ENCODE measurements at places on chromosomes 1 and 21.

DNA sequence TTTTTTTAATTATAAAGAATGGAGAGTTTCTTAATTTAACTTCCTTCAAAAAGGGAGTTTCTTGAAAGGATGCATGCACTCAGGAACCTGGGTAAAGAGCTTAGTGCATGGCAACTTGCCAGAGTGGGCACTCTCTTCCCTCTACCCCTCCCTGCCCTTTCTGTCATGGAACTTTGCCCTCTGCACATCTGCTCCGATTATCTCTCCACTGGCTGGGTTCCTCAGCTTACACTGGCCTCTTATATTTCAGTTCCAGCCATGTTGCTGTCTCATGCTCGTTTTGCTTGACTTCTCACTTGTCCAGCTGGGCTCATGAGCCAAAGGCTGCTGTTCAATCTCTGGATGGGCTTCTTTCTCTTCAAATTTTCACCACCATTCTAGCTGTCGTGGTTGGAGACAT lies 87.0 kb downstream of the NCAM2 start:
- no peak for DNase-seq

DNA sequence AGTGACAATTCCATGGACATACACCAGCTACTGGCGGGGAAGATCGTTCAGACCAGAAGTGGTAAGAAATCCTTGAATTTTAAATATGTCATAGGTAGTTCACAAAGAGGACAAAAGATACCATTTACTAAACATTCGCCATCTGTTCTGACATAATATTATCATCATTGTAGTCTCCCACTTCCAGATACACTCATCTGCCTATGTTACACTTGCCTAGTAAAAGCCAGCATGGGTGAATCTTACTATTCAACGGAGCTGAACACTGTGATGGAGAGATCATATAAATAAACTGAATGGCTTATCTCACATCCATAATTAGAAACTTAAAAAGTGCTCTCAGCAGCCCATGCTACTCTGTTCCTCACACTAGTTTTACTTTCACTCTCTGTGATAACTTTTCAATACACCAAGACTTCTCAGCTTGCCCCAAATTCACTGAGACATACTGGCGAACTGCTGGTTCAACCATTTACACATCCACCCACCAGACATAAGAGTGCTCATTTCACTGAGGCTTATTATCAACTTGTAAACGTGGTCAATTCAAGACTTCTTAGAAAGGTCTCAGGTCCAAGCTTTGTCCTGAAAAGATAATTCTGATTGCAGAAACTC lies 463 bp upstream of the PRRC2C start:
- DNase-seq = no peak

GRCh38 chr1:29239142-29239541 lies 2.8 kb downstream of the PTPRU start:
- DNase-seq = no peak

- no peak for DNase-seq
Observed at GRCh38 chr21:42698733-42699132, 45.3 kb downstream of the PDE9A start.

DNA sequence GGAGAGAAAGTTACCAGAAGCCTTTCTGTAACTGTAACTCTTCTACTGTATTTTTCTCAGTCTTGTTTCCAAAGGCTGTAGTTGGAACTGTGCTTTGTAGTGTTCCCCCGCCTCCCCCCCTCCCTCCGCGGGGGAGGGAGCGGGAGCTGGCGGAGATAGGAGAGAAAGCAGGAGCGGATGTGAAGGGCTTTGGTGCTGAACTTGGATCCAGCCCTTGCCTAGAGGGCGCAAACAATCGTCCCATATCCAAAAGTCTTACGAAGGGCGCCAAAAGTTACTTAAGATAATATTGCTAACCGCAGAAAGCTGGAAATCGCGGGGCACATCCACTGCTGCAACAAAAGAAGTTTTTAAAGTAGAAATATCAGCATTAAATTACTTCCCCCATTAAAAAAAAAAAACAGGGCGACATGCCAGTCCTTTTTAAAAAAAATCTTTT lies 2.4 kb upstream of the NFIA start:
- DNase-seq = peak; percentile 87

GRCh38 chr1:8477166-8477982 lies 159.5 kb downstream of the SLC45A1 start:
- DNase-seq = no peak

GRCh38 chr1:40310983-40311642 lies 6.0 kb downstream of the COL9A2 start:
- no peak for DNase-seq

DNA sequence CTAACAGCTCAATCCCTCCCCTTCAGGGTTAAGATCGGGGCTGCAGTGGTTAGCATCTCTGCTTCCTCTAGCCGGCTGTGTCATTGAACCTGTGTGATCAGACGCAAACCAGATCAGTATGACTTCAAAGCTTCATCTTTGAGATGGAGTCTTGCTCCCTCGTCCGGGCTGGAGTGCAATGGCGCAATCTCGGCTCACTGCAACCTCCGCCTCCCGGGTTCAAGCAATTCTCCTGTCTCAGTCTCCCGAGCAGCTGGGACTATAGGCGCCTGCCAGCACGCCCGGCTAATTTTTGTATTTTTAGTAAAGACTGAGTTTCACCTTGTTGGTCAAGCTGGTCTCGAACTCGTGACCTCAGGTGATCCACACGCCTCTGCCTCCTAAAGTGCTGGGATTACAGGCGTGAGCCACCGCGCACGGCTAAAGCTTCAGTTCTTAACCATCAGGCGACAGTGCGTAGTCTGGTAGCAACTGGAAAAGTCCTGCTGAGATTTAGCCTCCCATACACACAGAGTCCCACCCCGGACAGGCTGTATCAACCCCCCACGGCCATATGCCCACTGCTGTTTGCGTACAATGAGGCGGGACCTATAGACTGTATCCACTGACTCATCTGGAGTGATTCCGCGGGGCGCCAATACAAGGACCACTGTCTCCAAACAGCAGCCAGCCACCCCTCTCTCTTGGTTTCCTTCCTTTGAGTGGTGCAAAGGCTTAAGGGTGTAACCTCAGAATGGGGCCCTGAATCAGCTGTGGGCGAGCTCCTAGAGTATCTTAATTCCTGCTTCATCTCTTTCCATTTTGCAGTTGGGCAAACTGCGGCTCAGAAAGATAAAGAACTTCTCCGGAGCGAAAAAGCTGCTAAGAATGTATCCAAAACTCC lies 23.3 kb downstream of the CELA3A start:
- no peak for DNase-seq

DNA sequence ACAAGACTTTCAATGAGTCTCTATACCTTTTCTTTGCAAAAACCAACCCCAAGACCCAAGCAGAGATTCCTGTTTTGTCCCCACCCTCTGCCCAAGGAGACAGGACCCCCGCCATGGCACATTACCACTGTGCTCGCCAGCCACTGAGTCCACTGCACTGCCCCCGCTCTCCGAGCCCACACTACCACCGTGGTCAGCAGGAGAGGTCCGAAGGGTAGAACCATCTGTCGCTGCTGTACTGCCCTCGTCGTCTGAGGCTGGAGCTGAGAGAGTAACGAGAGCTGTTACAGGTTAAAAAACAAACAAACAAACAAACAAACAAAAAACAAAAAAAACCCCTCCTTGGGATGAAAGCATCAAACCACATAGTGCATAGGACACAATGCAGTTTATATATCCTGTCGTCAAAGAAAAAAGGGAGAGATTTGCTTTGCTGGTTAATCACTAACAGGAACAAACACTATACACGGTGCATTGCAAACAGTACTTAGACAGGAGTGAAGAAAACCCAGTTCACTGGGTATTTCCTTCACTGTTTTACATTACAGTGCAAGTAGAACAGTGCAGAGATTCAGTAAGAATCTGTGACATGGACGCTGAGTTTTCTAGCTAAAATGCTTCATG lies 71.0 kb downstream of the UBR4 start:
- no peak for DNase-seq

GRCh38 chr21:21200939-21201615 lies 202.9 kb downstream of the NCAM2 start:
- no peak for DNase-seq

GRCh38 chr1:41240781-41241353 lies 1.2 kb downstream of the SCMH1 start:
- DNase-seq = peak; percentile 36

- no peak for DNase-seq
Observed at GRCh38 chr1:19878637-19878985, 3.6 kb upstream of the OTUD3 start.

- DNase-seq = no peak
Observed at GRCh38 chr1:96525657-96526557, 195.7 kb upstream of the PTBP2 start.

DNA sequence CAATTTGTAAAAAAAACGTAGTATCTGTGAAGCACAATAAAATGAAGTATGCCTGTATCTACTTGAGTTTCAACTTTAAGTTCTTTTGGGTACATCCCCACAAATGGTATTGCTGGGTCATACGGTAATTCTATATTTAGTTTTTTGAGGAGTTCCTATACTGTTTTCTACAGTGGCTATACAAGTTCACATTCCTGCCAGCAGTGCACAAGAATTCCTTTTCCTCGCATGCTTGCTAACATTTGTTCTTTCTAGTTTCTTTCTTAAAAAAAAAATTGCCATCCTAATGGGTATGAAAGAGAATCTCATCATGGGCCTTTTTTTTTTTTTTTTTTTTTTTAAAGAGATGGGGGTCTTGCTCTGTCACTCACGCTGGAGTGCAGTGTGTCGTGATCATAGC lies 41.9 kb downstream of the UCK2 start:
- DNase-seq = no peak

DNA sequence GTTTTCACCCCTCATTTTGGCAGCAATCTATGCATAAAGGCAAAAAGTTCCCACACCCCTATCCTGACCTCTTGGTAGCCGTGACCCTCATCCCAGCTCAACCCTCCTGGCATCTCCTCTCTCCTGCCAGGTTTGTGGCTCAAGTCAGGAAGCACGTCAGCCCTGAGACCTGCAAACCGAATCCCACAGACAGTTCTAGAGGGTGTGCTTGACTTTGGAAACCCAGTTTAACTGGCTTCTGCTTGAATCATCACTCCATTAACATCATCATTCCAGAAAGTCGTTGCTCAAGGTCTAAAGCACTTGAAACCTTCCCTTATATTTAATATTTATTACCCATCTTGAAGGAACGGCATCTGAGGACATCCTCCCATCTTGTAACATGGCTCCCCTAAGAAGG lies 133.4 kb upstream of the ERG start:
- DNase-seq = no peak

GRCh38 chr1:219580009-219580676 lies 32.8 kb downstream of the ZC3H11B start:
- no peak for DNase-seq

- DNase-seq = no peak
Observed at GRCh38 chr1:17120962-17121837, 1.9 kb upstream of the PADI2 start.

DNA sequence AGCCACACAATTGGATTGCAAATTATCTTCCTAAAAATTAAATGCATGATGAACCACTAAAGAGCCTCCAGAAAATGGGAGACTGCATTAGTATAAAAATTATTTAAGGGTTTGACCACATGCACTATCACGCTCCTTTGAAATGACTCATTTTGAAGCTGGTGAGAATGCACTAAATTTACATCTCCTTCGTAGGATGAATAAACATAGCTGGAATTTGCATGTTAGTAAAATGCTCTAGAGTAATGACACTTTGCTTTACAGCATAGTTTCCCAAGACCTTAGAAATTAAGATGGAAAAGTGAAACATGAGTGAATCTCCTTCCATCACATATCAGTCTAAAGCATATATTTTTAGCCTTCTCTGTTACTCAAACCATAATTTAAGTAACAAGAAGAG lies 2.4 kb downstream of the PLPPR4 start:
- no peak for DNase-seq

GRCh38 chr1:97918961-97919360 lies 1.9 kb downstream of the DPYD start:
- no peak for DNase-seq

DNA sequence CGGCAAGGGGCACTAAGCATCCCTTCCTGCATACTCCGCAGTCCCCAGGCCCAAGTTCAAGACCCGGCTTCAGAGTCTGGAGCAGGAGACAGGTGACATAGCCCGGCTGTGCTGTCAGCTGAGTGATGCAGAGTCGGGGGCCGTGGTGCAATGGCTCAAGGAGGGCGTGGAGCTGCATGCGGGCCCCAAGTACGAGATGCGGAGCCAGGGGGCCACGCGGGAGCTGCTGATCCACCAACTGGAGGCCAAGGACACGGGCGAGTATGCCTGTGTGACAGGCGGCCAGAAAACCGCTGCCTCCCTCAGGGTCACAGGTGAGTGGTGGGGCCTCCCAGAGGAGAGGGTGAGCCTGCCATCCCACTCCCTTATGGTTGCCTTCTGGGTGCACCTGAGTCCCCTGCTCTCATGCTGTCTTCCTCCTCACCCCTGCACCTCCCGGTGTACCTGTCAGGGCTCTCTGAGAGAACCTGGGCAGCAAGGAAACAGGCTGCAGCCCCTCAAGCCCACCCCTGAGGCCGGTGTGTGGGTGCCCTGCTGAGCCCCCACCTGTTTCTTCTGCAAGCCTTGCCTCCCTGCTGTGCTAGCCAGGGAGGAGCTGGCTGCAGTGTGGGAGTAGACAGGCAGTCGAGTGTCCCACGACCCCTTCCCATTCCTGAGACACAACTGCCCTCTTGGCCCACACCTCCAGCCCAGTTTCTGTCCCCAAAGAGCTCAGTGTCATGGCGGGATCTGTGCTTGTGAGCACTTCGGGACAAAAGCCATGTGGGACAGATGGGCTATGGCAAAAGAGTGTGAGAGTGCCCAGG lies 99.2 kb downstream of the TRIM11 start:
- no peak for DNase-seq

- DNase-seq = peak; percentile 31
Observed at GRCh38 chr21:37006486-37007291, at the start of gene RIPPLY3. RIPPLY3 (plus strand) TSS chr21:37006702; CDS start chr21:37006773, 71 bp downstream.

GRCh38 chr21:15122241-15122640 lies 57.4 kb upstream of the NRIP1 start:
- DNase-seq = no peak

DNA sequence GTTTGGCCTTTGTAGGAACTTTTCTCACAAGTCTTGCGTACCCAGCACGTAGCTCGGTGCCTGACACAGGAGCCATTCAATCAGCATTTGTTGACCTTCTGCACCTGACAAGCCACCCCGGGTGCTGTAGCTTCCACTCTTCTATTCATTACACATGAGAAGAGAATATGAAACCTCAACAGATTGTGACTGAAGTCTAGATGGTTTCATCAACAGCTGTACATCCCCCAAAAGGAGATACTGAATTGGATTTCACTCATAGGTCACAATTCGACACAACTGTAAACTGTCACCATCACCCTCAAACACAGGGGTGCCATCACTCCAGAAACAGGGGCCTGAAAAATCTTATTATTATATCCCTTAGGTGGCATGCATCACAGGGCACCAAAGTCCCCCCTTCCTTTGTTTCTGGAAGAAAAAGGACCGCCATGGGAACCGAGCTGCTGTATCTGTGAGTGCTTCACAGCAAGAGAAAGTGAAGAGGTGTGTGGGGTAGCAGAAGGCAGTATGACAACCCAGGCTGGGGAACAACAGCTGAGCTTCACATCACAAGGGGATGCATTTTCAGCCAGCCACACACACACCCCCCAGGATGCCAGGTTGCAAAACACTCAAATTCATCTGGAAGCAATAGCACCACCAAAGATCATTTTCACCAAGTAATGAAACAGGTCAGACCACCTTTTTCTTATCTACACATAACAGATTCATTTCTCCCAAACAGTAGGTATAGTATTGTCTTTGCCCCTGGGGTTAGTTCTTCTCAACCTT lies 225.7 kb downstream of the TOMM20 start:
- DNase-seq = no peak
